Caudate nucleus (tissue), 63 donors: ENCODE measurements at places on chromosomes 1 and 21.

DNA sequence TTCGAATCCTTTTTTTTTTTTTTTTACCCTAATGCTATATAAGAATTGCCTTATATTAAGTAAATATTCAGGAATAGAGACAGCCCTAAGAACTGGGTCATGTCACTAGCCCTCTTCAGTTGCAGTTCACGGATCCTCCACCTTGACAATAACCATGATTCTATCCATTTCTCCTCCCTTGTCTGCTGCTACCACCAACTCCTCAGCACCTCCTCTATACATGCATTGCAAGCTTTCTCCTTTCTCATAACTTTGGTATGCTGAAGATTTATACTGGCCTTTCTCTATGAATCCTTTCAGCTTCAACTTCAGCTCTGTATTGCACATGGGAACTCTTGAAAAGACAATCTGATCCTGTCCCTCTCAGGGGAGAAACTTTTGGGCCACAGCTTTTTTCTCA, 14.3 kb upstream of the DR1 start:
- no peak for DNase-seq

GRCh38 chr1:43309405-43310025, 8.7 kb downstream of the TIE1 start:
- no peak for DNase-seq

DNA sequence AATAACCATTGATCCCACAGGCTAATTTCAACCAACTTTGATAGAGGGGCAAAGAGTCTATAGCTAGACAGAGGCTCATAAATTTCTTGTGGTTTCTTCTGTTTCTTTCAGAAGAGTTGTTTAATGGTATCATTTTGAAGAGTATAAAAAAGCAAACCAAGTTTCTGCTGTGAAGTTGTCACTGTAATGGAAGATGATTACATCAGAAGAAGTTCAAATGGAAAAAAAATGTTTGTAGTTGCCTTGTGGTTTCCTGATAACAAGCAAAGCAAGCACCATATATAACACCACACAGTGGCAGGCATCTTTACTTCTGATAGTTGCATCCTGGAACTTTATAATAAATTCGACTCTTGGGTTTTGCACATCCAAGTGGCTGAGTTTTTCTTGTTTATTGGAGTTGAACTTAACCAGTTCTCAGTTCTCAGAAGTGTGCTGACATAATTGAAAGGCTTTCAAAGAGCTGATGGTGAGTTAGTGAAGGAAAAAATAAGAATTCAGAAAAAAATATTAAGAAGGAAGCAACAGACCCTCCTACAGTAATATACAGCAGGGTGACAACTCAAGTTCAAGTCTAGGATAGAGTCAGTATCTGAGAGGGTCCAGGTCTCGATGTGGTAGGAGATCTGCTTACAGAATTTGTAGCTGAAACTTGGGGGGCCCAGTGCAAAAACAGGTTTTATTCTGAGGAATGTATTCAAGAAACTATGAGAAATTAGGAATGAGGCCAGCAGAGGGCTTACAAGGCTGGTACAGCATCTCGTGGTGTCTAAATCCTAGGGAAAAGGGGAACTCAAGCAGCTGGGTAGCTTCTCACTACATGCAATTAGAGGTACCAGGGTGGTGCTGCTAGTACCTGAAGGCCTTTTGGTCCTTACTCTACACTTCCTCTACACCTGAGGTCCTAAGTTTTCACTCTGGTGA, 123.5 kb downstream of the CRB1 start:
- no peak for DNase-seq

DNA sequence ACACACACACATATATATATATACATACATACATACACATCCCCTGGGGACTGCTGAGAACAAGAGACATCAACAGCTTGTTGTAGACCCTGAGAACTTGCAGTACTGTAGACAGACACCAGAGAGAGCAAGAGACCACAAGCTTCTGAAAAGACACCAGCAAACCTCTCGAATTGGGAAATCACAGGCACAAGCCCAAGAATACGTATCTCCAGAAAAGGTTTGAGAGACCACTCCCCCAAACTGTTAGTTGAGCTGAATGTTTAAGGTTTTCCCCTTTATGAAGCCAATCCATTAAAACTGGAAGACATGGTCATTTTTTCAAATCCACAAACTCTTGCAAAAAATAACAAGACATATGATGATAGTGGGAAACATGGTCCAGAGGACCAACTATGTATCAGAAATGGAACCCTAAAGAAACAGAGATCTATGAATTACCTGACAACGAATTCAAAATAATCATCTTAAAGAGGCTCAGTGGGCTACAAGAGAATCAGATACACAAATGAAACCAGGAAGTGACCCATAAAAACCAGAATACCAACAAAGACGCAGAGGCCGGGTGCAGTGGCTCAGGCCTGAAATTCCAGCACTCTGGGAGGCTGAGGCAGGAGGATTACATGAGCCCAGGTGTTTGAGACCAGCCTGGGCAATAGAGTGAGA, 45.1 kb downstream of the SLC2A1 start:
- DNase-seq = no peak

DNA sequence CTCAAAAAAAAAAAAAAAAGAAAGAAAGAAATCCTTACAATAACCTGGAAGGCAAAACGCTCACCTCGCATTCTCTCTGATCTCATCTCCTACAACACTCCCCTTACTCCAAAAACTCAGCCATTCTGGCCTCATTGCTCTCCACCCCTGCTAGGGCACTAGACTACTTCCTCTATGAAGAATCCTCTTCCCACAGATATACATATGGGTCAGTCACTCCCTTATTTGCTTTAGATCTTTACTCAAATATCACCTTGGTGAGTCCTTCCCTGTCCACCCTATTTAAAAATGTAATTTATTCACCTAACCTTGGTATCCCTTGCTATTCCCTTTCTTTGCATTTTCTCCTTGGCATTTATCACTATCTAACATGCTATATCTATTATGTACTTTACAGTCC, 24.6 kb upstream of the KIF1B start:
- no peak for DNase-seq

- no peak for DNase-seq
Measured at GRCh38 chr1:121408354-121408753, 223.6 kb downstream of the SRGAP2C start.

DNA sequence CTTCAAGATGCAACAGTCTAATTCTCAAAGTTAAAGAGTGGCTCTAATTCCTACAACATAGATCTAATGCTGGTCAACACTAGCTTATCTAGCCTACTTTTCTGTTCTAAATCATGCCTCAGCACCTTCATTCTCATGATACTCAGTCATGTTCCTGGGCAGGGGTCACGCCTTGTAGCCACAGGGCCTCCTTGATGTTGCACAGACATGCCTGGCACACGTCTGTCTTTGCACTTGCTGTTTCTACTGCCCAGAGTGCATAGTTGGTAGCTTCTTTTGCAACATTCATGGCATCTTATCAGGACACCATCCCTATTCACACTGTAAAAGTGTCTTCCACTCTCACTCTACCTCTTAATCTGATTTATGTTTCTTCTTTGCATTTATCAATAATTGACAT, 76.6 kb downstream of the TBX15 start:
- DNase-seq = no peak

GRCh38 chr1:29801003-29801402, 564.7 kb downstream of the PTPRU start:
- no peak for DNase-seq

DNA sequence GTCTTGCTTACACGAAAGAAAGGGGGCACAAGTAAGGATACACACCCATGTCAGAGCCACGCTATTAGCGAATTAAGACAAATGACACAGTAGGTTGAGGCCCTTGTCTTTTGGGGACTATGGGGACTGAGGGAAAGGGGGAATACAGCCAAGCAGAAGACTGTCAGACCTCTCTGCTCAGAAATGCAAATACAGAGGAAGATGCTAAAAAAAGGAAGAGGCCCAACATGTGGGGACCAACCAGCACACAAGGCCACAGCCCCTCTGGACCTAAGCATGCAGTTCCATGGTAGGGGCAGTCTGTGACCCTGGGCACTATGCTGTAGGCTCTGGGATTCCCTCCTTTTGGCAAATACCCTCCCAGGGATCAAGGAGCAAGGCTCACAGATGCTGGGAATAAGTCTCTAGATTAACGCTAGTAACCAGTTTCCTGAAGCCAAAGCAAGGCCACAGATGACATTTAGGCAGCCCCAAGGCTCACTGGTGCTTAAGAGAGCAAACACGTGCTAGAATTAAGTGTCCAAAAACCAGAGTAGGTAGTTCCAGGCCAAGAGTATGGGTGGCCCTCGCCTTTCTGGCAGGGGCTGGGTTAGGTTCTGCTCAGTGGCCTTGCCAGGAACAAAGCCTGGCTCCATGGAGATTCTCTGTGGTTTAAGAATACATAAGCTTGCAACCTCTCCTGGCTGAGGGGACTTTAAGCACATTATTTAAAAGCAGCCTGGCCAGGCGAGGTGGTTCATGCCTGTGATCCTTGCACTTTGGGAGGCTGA, 38.2 kb downstream of the RABIF start:
- no peak for DNase-seq

DNA sequence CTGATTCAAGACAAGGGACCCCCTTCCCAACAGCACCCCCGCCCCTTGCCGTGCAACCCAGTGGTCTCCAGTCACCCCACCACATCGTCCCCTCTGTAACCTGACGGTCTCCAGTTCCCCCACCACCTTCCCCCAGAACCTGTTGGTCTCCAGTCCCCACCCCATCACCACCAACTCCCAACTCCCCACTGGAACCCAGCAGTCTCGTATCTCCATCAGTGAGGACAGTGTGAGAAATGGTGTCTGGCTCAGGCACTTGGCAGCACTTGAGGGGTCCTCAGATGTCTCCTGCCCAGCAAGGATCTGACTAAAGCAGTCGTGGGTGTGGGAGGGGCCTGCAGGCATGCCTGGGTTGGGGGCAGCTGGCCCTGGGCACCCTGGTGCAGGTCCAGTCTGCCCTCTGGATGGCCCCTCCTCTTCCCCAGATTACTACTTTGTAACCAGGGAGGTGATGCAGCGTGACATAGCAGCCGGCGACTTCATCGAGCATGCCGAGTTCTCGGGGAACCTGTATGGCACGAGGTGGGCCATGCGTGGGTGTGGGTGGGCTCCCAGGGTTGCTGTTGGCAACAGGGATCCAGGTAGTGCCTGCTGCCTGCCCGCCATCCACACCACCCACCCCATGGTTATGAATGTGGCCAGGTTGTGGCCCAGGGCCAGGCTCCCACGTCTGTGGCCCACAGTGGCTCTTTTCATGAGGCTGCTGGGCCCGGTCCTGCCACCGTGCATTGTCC, 3.1 kb upstream of the GJC2 start:
- no peak for DNase-seq

DNA sequence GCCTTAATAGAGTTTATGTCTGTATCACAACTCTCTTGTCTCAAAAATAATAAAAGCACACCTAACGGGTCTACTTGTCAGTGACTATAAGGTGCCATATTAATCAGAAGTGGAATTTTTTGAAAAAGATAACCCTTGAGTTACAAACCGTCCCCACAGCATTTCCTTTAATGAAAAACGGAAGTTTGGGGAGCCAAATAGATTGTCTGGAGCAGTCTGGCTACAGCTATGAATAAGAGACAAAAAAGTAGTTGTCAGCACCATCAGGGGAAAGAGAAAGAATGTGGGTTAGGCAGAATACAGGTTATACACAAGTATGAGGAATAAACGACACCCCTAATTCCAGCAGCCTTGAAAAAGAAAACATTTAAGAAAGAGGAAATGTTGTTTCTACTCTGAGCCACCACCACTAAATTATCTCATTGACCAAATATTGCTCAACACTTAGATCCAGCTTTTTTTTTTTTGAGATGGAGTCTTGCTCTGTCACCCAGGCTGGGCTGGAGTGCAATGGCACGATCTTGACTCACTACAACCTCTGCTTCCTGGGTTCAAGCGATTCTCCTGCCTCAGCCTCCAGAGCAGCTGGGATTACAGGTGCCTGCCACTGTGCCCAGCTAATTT, 29.4 kb upstream of the USP24 start:
- no peak for DNase-seq

GRCh38 chr1:94808669-94809068, 11.5 kb upstream of the SLC44A3 start:
- no peak for DNase-seq

DNA sequence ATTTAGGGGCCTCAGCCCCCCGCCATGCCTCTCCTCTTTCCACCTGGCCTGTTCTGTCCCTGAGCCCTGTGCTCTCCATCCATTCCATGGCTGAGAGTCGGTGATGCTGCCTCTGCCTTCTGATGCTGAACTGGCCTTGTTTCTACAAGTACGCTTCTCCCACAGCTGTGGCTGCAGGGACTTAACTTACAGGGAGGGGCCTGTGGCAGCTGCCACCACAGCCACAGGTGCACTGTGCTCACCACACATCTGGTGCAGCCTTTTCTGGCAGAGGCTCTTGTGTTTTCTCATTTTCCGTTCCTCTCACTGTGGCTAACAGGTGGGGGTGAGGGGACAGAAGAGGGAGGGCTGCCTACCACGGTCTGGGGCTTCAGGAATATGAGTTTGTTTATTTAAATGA, 4.2 kb downstream of the FMO1 start:
- no peak for DNase-seq
